ENCODE measurements at places on chromosomes 6 and 20.

DNA sequence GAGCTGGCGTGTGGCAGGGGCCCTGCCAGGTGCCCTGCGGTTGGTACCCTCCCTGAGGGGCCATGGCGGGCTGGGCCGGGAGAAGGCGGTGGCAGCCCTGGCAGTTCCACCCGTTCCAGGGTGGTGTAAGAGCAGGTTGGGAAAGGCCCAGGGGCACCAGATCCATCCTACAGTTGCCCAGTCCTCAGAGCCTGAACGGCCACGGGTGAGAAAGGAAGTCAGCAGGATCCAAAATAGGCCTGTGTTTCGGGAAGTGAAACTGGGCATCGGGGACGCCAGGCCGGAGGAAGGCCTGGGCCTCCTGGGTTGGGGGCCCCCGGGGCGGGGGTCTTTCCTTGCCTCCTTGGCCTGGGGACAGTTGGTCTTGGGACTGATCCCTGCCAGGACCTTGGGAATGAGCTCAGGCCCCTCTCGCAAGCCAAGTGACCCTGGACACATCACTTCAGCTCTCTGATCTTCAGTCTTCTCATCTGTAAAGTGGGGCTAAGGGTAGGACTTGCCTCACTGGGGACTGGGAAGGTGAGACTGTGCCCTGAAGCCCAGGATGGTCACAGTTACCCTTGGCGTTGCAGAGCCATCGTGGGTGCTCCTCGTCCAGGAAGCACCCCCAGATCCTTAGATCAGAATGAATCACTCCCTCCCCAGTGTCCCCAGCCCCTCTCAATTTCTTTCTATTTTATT is 18.1 kb upstream of the NOL4L start:
- no peak for DNase-seq

DNA sequence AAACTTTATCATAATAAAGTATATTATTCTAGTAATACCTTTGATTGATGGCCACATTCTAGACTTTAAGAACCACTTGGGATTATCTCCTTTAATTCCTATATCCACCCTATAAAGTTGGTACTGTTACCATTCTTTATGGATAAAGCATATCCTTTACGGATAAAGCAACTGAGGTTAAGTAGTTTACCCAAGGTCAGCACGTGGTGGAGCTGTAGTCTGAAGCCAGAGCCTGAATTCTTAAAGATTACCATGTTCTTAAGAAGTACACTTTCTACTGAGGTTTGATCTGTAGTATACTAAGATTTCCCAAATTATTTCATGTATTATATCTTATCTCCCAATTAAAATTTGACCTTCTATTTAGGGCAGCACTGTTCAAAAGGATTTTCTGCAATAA is 3.0 kb upstream of the NCOA7 start:
- DNase-seq = no peak

GRCh38 chr20:63775096-63775978 is 35.8 kb downstream of the SLC2A4RG start:
- no peak for DNase-seq

DNA sequence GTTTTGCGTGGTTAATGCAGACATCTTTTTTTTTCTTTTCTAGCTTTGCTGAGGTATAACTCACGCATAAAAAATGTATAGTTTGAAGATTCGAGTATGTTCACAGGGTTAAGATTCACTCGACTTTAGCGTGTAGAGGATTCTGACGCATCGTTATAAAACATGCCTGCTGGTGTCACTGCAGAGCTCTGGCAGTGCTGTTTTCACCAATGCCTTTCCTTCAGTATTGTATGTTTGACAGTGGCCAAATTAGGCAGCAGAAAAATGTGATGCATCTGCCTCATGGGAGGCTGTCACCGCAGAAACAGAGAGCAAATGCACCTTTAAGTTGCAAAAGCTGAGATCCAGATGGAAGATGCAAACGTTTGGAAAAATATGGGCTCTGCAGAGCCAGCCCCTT is 18.0 kb upstream of the SIRPB2 start:
- DNase-seq = no peak

GRCh38 chr20:24444526-24445190 is 24.8 kb upstream of the SYNDIG1 start:
- no peak for DNase-seq

DNA sequence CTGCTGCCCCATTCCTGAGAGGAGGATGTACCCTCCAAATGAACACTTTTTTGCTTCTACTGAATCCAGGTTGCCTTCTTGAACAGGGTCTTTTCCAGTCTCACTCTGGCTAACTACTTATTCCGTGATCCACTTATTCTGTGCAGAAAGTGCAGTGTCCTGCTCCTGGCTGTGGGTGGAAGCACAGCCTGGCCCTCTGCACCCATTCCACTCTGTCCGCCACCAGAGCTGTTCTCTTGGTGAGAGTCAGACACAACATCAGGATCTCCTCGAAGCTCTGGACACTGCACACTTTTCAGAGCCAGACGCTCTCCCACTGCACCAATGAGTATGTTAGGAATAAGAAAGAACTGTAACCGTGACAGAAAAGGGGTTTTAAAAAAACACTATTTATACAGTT is 174.2 kb downstream of the MCHR2 start:
- DNase-seq = no peak

DNA sequence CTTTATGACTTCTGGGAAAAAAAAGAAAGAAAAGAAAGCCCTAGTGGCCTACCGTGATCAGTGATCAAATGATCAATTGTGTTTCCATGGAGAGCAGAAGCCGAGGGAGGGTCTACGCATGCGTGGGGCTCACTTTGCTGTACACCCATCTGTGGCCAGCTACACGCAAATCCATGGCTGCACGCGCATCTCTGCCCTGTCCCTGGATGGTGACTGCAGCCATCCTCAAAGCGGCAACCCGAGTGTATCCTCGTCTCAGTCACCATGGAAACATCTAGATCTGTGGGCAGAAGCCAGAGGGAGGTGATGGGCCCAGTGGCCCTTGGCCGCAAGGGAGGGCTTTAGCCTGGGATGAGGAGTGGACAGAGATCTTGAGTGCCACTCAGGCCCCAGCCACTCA is 785 bp upstream of the ULBP3 start:
- no peak for DNase-seq

DNA sequence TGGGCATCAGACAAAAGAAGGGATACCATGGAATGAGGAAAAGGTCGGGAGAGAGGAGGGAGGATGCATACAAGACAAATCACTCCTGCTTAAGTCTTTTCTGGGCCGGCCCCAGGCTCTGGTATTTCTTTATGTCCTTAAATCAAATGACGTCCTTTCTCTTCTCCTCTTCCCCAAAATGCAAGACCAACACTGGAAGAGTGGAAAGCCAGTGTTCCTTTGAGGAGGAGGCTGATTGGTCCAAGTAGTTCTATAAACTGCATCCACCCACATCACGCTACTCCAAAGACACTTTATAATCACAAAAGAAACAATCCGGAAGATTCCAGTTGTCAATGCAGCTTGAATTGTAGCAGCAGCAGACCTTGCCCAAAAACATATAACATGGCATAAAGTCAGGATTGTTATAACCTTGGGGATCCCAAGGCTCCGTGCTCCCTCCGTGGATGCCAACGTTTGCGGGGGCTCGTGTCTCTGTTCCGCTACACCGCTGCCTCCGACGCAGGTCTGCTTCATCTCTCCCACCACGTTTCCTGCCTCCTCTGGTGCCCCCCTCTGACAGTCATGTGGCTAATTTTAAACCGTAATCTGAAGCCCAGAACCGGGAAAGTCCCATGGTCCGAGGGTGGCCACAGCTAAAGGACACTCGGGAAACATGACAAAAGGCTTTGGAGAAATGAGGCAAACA is 47.1 kb downstream of the MCUR1 start:
- no peak for DNase-seq

GRCh38 chr20:52432740-52433139 is 241.2 kb upstream of the ZFP64 start:
- DNase-seq = no peak

DNA sequence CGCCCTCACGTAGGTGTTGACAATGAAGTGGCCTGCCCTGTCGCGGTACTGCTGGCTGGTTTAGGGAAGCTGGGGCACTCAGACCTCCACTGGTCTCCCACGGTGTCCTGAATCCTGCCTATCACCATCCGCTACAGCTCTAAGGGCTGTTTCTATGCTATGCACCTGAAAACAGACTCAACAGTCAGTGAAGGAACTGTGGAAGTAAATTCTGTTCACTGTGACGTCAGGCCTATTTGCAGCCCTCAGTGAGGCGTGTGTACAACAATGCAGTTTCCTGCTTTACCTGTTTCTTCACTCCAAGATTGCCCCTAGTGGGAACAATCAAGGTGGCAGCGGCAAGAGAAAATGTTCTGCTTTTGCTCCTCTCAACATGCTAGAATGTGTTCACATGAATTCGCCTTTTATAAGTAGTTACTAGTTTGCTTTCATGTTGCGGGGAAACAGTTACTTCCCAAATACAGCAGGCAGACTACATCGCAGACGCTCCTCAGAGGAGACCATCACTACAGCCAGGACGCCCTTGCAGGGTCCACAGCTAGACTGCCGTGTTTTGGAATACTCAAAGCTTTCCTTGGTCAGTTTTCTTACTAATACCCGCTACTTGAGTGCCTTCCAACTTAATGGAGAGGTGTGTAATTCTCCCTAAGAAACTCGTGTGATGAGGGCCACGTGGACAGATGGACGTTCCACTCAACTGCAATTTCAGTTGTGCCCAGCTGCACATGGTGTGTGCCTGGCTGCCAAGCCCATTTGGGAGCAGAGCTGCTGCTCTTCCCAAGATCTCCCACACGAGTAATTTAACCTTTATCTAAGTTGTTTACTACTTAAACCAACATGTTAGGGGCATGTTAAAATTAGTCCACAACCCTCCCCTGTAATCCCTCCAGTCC is 25.4 kb downstream of the DIDO1 start:
- no peak for DNase-seq

DNA sequence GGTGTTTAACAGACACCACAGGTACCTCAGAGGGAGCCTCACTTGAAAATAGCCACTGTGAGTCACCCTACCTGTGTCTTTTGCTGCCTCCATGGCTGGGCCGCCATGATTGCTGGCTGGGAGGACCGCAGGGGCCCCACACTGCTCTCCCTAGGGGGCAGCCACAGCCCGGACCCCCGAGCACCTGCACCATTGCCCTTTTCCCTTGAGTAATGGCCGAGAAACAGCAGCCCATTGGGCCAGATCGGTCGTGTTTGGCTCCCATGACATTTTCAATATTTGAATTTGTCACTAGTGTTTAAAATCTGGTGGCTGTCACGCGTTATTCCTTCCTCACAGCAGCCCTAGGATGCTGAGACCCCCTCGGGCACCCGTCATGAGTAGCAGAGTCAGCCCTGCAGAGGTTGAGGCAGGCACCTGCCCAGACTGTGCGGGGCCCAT is 6.7 kb downstream of the ZBP1 start:
- no peak for DNase-seq

DNA sequence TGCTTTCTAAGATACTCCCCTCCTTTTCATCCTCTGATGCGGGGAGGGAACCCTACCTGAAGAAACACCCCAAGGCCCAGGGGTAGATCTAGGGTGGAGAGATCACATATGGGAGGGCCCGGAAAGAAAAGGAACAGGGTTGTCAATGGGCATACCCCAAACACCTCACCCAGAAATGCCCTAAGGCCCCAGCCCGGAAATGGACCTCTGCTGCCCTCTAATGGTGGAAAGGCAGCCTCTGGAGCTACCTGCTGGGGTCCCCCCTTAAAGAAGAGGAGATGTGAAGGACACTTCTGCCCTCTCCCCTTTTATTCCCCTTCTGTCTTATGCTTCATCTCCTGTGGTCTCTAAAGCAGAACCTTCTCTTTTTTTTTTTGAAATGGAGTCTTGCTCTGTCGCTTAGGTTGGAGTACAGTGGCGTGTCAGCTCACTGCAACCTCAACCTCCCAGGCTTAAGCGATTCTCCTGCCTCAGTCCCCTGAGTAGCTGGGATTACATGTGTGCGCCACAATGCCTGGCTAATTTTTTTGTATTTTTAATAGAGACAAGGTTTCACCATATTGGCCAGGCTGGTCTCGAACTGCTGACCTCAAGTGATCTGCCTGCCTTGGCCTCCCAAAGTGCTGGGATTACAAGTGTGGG is 458 bp upstream of the ARMC12 start:
- DNase-seq = no peak

- DNase-seq = no peak
Measured at GRCh38 chr6:43490523-43490939, 13.2 kb downstream of the TJAP1 start.

- DNase-seq = no peak
Measured at GRCh38 chr6:168242111-168242939, 77.3 kb downstream of the DACT2 start.

DNA sequence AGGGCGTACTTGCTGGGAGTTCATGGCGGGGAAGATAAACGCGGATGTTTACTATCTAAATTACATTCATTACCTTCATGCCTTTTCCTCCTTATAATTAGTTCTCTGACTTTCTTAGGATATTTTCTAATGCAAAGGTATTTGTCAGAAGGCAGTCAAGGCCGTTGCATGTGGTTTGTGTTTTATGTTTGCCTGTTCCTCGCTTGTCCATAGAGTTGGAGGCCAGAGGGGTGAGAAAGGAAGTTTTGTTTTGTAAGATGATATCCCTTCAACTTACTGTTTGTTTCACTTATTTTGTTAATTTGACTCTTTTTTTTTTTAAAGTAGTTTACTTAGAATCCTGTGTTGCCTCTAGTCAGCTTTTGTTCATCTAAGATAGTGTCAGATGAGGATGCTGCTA is 4.0 kb upstream of the CCN2 start:
- DNase-seq = no peak

- DNase-seq = no peak
Measured at GRCh38 chr20:10490706-10491105, 55.6 kb downstream of the SLX4IP start.

DNA sequence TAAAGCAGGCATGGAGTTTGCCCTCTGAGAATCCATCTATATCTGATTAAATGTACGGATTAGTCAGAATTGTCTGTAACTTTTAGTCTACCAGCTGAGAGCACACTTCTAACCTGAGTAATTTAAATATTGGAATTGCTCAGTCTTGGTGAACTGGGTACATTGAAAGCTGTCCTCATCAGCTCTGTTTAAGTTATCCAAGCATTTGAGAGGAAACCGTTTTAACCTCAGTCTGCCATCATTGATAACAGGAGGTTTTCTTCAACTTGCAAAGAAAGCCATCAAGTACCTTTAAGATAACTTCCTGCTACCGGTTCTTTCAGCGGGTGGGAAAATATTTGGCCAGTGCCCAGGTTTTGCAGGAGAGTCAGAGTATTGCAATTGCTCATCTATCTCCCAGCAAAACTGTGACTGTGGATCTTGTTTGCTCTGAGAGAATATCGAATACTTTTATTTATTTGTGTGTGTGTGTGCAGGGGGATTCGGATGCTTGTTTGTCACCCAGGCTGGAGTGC is 31.1 kb upstream of the F13A1 start:
- DNase-seq = no peak

DNA sequence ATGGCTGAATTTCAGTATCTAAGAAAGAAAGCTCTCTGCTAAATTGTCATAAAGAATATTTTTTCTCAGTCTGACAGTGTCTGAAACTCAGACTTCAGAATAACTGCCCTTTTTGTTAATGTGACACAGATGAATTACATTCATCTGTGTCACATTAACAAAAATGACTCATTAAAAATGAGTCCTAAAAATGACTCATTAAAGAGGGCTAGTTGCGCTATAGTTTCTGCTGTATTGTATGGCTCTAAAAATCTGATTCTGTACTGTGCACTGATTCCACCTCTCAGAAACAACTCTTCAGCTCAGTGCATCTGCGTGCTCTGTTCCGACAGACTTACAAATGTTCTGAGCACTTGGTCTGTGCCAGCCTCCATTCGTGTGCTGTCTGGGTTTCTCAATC is 15.0 kb downstream of the RNF114 start:
- no peak for DNase-seq
